RPMI8226 (cell line): ENCODE measurements at places on chromosomes 3 and 15.

DNA sequence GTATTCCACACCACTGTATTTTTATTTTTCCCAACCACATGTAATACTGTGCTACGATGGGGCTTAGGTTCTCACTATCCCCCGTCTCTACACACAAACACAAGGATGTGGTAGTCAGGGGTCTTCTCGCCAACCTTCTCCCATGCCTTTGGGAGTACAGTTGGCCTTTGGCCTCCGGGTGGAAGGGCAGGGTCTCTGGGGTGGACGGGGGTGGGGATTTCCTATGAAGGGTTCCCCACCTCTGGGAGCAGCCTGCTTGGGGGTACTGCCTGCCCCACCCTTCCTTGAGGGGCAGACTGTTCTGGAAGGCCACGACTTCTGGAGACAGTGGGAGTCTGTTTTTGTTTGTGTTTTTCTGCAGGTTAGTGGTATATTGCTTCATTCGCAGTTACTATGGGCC is 21.3 kb upstream of the RAD18 start:
- DNase-seq: no peak

DNA sequence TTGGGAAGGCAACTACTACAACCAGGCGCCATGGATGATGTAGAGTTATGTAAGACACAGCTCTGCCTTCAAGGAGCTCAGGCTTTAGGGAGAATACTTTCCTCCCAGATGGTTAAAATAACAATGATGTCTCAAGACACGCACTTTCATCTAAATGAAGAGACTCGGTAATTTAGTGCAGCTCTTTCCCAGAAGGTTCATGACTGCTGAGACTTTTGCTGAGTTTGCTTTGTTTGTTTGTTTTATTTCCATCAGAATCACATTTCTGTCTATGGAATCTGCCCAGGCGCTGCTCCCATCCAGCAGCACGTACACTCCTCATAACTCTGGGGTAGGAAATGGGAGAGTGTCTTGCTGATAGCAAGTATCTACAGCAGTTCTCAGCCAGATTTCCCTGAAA is 33.9 kb upstream of the MEX3B start:
- no peak for DNase-seq

- DNase-seq: no peak
These were observed 33.5 kb downstream of the SEMA6D start for GRCh38 chr15:47750740-47751262.

DNA sequence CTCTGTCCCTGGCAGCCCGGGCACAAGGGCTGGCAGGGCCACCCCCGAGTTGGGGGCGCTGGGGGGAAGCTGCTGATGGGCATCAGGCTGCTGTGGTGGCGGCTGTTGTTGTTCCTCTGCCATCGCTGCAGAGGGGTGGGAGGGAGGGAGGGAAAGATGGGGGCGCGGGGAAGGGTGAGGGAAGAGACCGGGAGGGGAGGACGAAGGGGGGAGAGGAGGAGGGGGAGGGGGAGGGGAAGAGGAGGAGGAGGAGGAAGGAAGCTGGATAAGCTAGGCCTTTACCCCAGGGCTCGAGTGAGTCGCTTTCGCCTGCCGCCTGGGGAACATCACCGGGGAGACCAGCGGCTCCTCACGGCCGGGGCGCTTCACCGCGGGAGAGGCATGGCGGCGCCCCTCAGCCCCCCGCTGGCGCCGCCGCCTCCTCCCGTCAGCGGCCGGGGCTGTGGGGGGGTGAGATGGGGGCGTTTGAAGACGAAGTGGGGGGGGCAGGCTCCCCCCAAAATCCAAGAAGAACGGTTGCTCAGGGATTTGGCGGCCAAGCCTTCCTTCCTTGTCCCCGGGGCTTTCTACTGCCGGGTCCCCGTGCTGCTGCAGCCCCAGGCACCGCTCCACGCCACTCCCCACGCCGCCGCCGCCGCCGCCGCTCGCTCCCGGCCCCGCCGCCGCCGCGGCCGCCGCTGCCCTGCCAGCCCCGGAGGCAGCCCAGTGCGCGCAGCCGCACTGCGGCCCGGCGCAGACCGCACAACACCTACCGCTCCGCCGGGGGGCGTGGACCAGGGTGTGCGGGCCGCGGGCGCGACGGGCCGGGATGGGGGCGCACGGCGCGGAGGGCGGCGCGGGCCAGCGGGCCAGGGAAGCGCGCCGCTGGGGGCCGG is at the start of gene RFX7:
Gene RFX7, minus strand, starts transcription at position 717 of the 875 bp plus-strand sequence. Its CDS starts 594 bp downstream, at position 123.
- peak; percentile 93 for DNase-seq

GRCh38 chr15:65904301-65904700 is 35.0 kb downstream of the RAB11A start:
- peak; percentile 50 for DNase-seq

GRCh38 chr3:63654211-63654610 is 1.7 kb downstream of the SNTN start:
- DNase-seq: no peak

DNA sequence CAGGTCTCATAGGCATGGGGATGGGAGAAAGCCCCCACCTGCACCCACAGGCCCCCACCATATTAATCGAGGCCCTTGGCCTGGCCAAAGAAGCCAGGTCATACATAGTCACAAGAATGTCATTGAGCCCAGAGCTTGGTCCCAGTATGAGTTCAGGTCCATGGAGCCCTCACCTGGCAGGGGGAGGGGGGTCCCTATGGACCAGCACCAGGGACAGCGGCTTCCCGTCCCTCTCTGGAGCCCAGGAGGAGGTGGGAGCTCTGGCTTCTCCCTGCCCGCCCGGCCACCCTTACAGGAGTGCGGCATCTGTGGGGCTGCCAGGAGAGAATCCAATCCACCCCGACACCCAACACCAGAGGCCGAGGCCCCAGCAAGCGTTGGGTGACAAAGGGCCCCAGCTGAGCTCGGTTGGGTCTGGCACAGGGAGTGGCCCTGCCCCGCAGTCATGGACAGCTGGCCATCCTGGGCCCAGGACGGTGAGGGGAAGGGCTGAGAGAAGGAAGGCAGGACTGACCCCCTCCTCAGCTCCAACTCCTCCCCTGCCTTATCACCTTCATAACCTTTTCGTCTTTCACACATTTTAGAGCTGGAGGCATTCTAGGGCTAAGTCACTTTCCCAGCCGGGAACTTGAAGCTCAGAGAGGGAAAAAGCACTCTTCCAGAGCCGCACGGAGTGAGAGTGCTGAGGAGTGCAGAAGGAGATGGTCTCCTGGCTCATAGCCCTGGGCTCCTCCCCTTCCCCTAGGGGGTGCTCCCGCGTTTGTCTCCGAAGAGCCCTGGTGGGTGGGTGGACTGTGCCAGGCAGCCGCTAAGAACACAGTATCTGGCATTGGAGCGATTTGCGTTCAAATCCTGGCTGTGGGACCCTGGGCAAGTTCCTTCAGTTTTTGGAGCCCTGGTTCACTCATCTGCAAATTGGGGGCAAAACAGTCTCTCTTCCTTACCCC is 54.6 kb downstream of the ATP2B2 start:
- DNase-seq: no peak

DNA sequence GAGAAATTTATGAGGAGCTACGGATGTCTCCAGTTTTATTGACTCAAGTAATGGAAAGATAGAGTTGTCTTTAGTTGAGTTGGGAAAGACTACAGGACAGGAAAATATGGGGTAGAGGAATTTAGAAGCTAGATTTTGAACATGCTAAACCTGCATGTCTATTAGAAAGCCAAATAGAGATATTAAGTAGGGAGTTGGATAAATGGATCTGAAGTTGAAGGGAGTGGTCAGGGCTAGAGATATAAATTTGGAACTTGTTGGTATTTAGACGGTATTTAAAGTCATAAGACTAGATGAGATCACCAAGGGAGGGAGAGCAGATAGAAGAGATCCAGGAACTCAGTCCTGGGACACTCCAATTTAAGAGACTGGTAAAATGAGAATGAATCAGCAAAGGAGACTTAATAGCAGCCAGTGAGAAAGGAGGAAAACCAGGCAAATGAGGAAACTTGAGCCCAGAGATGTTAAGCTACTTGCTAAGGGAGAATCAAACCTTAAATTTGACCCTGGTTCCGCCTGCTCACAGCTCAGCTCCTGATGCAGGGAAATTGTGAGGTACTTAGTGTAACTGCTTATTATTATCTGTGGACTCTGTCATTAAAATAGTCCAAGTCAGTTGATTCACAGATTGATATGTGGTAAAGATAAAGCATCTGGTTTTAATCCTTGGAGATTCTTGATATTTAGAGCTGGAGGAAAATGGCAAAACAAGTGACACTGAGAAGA is 35.8 kb downstream of the ABI3BP start:
- DNase-seq: no peak

DNA sequence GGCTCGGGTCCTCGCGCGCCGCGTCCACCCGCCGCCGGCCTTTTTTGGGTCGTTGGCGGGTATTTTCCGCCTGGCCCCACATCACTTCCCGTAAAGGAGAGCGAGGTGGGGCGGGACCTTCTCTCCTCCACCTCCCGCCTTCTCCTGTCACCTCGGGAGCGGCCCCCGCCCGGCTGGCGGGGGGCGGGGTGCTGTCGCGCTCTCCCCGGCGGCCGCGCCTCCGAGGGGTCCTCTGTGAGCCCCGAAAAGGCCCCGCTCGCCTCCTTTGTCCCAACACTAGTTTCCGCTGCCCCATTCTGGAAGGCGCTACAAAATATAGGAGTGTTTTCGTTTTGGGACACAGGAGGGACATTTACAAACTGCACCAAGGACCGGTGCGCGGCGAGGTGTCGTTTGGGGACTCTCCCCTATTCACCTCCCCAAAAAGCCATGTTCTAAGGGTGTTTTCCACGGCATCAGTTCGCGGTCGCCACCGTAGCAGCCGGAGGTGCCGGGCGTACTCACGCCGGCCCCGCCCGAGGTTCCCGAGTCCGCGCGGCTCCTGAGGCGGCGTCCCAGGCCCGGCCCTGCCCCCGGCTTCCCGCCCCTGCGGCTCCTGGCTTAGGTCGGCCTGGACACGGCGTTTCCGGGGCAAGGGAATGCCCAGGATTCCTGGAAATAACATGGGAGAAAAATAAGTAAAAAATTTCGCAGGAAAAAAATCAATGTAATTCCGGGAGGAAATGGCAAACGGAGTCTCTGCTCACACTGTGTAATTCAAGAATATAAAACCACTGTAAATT is at the start of gene RAB27A:
Gene RAB27A, minus strand, starts transcription at position 68 of the 782 bp plus-strand sequence. CDS start 54,879 bp downstream, outside the sequence.
- peak; percentile 87 for DNase-seq

GRCh38 chr3:129005526-129006303 is 4.6 kb downstream of the EFCC1 start:
- DNase-seq: peak; percentile 31

- no peak for DNase-seq
These were observed 470.9 kb upstream of the ARL6 start for GRCh38 chr3:97293596-97294131.

- DNase-seq: no peak
These were observed 807.4 kb upstream of the GBE1 start for GRCh38 chr3:82568776-82569338.

- DNase-seq: peak; percentile 50
These were observed 3.8 kb downstream of the VEPH1 start for GRCh38 chr3:157499342-157499963.

GRCh38 chr15:40873694-40874561 is at the start of gene RHOV:
TSS of gene RHOV (minus strand) at chr15:40874234. CDS start at chr15:40874139, 95 bp downstream.
- peak; percentile 62 for DNase-seq

- no peak for DNase-seq
These were observed 68.1 kb upstream of the NMNAT3 start for GRCh38 chr3:139745831-139746230.

DNA sequence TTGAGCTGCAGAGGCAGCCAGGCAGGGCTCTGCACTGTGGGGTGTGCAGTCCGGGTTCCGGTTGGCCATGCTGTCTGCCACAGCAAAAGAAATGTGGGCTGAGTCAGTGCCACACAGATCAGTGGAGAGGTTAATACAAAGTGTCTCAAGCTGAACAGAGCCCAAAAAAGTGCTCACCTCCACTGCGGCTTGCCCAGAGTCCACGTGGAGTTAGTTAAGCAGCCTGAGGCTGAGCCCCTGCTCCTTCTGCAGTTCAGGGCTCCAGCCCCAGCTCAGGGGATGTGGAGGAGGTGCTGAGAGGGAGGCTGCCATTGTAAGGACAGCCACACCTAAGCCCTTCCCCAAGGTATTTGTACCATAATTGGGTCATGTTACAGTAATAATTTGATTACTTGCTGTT is 85.3 kb downstream of the LRRK1 start:
- no peak for DNase-seq

DNA sequence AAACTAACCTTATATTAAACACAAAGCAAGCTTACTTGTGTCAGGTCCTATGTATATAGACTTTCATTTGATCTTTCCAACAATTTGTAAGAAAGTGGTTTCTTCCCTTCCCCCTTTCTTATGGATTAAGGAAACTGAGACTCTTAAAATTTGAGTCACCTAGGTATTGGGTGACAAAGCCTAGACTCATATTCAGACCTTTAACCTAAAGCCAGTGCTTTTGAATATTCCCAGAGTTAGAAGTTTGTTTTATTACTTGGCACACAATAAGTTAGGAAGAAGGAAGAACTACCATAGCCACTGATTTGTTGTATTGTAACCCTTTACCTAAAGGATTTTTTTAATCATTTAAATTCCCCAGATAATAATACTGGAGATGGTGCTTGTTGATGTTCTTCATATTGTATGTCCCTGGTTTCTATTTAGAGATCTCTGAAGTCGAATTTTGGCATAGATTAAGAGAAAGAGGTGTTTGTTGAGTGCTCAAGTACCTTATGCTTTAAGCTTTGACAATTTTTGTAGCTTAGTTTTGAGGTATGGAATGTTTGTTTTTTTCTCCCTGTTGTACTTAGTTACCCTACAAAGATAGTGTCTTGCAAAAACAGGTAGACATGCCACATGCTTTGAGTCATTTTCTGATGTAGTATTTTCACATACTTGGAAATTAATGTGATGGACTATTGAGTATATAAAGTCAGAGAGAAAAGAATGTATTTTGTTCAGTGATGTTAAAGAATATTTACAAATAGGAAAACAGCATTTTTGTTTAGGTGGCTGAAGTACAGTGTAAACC is 11.2 kb downstream of the TSC22D2 start:
- DNase-seq: no peak

- DNase-seq: no peak
These were observed 28.2 kb downstream of the CCR9 start for GRCh38 chr3:45914362-45915058.

DNA sequence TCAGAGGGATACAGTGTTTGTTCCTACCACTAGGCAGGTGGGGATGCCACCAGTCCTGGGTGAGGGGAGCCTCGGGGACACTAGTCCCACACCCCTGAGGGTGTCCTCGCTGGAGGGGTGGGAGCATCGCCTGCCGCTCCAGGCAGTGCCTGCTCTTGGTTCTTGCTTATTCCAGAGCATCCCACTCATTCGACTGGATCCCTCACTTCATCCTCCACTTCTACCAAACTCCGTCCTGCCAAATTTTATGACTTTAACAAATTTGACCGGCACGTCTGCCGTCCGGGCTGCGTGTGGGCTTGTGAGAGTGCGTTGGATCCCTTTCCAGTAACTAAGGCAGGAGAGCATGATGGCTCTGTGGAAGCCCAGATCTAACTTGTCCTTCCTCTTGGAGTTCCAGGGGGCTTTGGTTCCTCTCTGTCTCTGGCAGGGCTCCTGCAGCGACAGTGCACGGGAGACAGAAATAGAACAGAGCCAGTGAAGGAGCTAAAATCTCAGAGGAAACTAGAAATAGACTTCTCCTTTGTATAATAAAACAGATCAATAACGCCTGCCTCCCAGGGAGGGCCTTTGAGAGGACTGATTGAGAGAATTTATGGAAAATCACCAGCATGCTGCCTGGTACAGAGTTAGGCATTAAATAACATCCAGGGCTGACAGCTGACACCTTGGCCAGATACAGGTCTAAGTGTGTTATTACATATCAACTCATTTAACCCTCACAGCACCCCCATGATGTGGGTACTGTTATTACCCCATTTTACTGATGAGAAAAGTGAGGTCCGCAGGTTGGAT is 34.5 kb downstream of the MGLL start:
- DNase-seq: no peak

GRCh38 chr3:23430781-23431398 is 227.8 kb downstream of the UBE2E2 start:
- DNase-seq: no peak

GRCh38 chr3:102104033-102104432 is 254.7 kb downstream of the NFKBIZ start:
- DNase-seq: no peak

- DNase-seq: no peak
These were observed 8.8 kb downstream of the ANAPC13 start for GRCh38 chr3:134477002-134477401.
